Omental fat pad (tissue), 4 donors: ENCODE measurements at places on chromosomes 2 and 18. TPM values are rescaled to one million over a fixed set of nuclear protein-coding genes. Genes with fewer than 3 reads are reported as not detected.

IL1RN gene
- total RNA-seq: 5.4 TPM

ST8SIA5 gene
- not detected for total RNA-seq

- DNase-seq: no peak
Measured at GRCh38 chr18:11736656-11737055, 47.6 kb downstream of the GNAL start.

GRCh38 chr2:233699424-233700027 lies 6.8 kb downstream of the UGT1A6 start:
- no peak for DNase-seq
